ENCODE measurements at places on chromosomes 12 and 14.

- DNase-seq: no peak
- H3K4me3 ChIP-seq: peak overlapping the region; percentile 76
- peak overlapping the region; percentile 95 for H3K27ac ChIP-seq
- no peaks in the 10 kb centered on the region for H3K27me3 ChIP-seq
- H3K4me1 ChIP-seq: peaks cover 28% of the 10 kb centered on the region
- peaks cover 52% of the 10 kb centered on the region for H3K36me3 ChIP-seq
These were observed 547 bp downstream of the ZNF140 start for GRCh38 chr12:133081159-133081780.

DNA sequence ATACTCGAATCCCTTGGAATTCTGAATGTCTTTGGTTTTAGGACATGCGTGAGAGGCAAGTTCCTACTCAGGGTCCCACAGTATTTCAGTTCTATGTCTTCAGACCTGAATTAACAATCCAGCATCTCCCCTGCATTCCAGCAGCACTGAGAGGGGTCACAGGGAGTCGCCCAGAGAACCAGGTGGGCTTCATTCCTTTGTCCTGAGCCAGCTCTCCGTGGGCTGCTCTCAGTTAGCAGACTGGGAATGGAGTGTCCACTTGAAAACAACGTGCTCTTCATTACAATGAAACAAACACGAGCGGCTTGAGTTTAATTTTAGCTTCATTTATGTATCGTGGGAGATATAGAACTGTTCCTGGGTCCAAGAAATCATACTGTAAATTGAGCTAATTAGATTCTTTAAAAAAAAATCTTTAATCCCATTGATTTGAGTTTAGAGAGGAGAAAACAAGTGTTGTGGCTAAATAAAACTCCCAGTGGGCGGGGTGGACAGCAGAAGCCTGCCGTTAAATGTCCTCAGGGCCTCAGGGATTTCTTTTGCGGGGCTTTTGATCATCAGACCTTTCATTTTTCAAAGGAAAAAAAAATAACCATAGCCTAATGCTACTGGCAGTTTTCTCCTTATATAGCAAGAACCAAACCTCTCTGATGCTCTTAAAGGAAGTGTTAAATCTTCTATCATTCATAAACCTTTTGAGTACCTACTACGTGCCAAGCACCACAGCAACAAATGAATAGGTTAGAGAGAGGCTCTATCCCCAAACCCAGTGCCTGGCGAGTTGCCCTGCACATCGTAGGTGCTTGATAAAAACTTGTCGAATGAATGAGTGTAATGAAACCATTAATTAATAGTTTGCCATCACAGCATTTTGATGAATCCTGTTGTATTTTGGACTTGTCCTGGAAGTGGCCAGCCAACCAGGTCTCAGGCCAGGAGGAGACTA is 140.4 kb downstream of the CHST11 start:
- H3K4me3 ChIP-seq: no peak overlapping the region
- no peaks in the 10 kb centered on the region for H3K36me3 ChIP-seq
- peaks cover 39% of the 10 kb centered on the region for H3K4me1 ChIP-seq
- no peak overlapping the region for H3K27ac ChIP-seq
- no peak for DNase-seq

DNA sequence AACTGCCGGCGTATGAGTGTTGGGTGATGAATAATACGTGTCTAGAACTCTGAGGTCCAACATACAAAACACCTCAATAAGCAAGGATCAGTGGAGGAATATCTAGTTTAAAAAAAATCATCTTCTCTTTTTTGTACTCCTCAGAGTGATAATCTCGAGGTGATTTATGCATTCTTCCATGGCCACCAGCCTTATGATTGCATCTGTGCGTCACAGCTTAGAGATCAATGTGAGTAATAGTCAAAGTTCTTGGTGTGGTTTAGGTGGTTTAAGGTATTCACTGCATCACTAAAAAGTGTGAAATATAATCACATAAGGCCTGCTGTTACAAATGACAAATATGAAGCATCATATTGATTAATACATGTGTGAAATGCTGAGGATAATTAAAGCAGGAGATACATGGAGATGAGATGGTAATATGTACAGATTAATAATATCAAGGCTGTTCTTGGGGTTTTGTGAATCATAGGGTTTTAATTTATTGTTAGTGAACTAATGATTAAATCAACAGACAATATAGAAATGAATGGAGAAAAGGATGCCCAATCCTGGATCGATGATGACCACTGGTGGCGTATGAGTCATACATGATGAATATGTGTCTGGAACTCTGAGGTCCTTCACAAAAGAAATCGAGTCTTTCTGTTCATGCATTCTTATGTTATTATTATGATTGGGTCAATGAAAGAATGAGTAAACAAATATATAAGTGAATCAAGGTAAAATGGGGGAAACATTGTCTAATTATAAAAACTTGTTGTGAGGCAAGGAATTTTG is 68.8 kb upstream of the RTL1 start:
- H3K27me3 ChIP-seq: no peaks in the 10 kb centered on the region
- H3K4me1 ChIP-seq: no peaks in the 10 kb centered on the region
- no peaks in the 10 kb centered on the region for H3K36me3 ChIP-seq
- H3K27ac ChIP-seq: no peak overlapping the region
- H3K4me3 ChIP-seq: no peak overlapping the region

DNA sequence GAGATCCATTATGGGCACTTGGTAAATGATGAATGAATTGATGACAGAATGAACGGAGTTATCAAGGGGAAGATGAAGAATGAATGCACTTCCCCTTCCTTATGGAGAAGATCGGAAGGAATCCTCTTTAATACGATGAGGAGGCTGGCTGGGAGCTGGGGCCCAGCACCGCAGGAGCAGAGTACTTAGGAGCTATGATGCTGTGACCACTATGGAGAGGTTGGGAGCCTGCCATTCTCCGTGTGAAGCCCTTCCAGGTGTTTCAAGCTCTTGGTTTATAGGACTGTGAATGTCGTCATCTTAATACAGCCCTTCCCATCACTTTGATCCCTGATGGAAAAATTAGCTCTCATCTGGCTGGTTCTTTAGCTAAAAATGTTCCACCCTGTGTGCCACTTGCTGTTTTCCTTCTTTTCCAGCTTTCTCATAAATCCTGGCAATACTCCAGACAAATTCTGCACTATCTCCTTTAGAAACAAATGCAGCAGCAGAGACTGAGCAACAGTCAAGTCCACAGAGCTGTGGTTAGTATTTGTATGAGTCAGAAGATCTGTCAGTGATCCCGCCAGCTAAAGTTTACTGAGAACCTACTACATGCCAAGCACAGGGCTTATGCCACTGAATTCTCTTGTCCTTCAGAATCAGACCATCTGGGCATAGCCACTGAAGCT is 263.1 kb upstream of the CRY1 start:
- no peak for DNase-seq
- H3K27me3 ChIP-seq: peaks cover 27% of the 10 kb centered on the region
- no peak overlapping the region for H3K27ac ChIP-seq
- no peaks in the 10 kb centered on the region for H3K36me3 ChIP-seq

DNA sequence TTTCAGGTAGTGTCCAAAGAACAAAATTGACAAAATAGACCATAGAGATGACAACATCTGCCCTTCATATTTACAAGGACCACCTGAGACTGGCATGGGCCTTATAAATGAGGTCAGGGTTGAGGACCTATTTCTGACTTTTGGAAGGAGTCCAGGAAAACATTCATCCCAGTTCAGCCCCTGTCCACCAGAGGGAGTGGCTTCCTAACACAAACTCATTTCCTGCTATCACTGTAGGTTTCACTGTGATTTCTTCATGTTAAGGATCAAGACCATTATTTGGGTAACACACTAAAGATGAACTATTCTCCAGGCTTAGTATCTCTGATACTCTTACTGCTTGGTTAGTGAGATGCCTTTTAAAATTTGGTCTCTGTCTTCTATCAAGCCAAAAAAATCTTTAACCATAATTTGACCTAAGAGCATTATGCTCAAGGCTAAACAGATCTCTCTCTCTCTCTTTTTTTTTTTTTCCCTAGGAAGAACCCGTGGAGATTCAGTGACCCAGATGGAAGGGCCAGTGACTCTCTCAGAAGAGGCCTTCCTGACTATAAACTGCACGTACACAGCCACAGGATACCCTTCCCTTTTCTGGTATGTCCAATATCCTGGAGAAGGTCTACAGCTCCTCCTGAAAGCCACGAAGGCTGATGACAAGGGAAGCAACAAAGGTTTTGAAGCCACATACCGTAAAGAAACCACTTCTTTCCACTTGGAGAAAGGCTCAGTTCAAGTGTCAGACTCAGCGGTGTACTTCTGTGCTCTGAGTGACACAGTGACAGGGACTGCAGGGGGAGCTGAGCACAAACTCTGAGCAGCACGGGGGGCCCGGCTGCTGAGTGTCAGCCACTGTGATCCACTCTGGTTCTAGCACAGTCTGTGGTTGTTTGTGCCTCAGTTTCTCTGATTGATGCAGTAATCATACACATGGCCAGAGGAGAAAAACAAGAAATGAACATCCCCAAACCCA is 267.6 kb upstream of the OR4E1 start:
- peak overlapping the region; percentile 27 for H3K27ac ChIP-seq
- H3K27me3 ChIP-seq: no peaks in the 10 kb centered on the region
- no peak overlapping the region for H3K4me3 ChIP-seq
- DNase-seq: no peak
- no peaks in the 10 kb centered on the region for H3K36me3 ChIP-seq

- no peak for DNase-seq
- peaks cover 78% of the 10 kb centered on the region for H3K36me3 ChIP-seq
- no peaks in the 10 kb centered on the region for H3K27me3 ChIP-seq
- peak overlapping the region; percentile 27 for H3K27ac ChIP-seq
These were observed 21.4 kb downstream of the CKB start for GRCh38 chr14:103501041-103501870.

- no peak for DNase-seq
- no peak overlapping the region for H3K27ac ChIP-seq
- H3K4me1 ChIP-seq: no peaks in the 10 kb centered on the region
- no peaks in the 10 kb centered on the region for H3K36me3 ChIP-seq
- no peak overlapping the region for H3K4me3 ChIP-seq
- no peaks in the 10 kb centered on the region for H3K27me3 ChIP-seq
These were observed 47.7 kb downstream of the CIT start for GRCh38 chr12:119829439-119829838.

DNA sequence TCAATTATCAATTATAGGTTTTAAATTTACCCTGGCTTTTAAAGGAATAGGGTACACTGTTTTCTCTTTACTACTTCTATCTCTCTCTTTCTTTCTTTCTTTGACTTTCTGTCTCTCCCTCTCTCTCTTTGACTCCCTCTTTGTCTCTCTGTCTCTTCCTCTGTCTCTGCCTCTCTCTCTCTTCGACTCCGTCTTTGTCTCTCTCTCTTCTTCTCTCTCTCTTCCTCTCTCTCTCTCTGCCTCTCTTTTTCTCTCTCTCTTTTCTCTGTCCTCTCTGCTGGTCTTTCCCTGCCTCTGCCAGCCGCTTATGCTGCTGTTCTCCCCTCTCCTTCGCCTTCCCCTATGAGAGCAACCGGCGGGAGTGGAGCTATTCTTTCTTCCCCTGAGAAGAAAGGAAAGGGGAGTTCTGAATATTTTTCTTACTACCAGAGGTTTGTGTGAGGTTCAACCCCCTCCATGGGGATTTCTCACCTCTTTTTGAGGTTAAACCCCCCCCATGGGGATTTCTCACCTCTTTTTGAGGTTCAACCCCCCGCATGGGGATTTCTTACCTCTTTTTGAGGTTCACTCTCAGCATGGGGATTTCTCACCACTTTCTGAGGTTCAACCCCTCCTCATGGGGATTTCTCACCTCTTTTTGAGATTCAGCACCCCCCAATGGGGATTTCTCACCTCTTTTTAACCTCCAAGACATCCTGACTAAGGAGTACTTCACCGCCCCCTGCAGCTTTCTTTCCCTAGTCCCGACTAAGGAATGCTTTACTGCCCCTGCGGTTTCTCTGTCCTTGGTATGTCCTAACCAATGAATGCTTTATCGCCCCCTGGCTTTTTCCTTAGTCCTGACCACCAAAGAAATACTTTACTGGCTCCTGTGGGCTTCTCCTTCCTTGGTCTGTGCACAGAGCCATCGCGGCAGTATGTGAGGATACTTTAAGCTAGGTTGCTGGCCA is 27.4 kb upstream of the DDHD1 start:
- no peak for DNase-seq
- no peaks in the 10 kb centered on the region for H3K27me3 ChIP-seq
- no peak overlapping the region for H3K27ac ChIP-seq
- H3K4me3 ChIP-seq: no peak overlapping the region

GRCh38 chr14:23365036-23365731 is at the start of gene EFS:
TSS of gene EFS (minus strand) at chr14:23365172. CDS start at chr14:23365025, 147 bp downstream.
- no peaks in the 10 kb centered on the region for H3K36me3 ChIP-seq
- H3K27me3 ChIP-seq: peaks cover 27% of the 10 kb centered on the region
- peaks cover 36% of the 10 kb centered on the region for H3K4me1 ChIP-seq
- DNase-seq: peak; percentile 69
- H3K27ac ChIP-seq: peak within 1 kb of the TSS; percentile 90

GRCh38 chr14:69260861-69261564 is 1.1 kb downstream of the GALNT16 start:
- peak; percentile 50 for DNase-seq
- peak overlapping the region; percentile 83 for H3K4me3 ChIP-seq
- H3K27me3 ChIP-seq: peaks cover 43% of the 10 kb centered on the region
- H3K4me1 ChIP-seq: peaks cover 79% of the 10 kb centered on the region
- peak overlapping the region; percentile 91 for H3K27ac ChIP-seq

DNA sequence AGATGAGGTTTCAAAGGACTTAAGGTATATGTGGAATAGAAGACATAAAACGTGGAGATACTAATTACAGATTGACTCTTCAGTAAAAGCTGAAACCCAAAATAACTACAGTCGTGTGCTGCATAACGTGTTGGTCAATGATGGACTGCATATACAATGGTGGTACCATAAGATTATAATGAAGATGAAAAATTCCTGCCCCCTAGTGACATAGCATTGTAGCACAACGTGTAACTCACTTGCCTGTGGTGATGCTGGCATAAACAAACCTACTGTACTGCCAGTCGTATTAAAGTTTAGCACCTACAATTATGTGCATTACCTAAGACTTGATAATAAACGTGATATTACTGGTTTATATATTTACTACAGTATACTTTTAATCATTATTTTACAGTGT is 150.3 kb downstream of the LRRK2 start:
- no peaks in the 10 kb centered on the region for H3K36me3 ChIP-seq
- H3K4me1 ChIP-seq: no peaks in the 10 kb centered on the region
- no peak for DNase-seq
- no peak overlapping the region for H3K27ac ChIP-seq
- H3K27me3 ChIP-seq: no peaks in the 10 kb centered on the region
- H3K4me3 ChIP-seq: no peak overlapping the region

DNA sequence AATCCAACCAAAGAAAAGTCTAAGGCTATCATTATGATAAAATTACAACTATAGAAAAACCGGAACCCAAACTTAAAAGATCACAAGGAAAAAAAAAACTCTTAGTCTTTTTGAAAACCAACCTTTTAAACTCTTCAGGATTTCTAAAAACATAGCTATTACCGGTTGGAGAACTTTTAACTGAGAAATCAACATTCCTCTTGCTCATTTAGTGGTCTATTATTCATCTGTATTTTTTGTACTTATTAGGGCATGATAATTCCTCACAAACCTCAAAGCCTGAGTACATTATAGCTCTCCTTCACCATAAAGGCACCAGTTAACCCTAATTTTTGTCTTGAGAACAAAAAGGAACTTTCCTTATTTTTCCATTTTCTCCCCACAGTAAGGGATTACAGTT is 10.4 kb downstream of the LUM start:
- no peak overlapping the region for H3K27ac ChIP-seq
- H3K4me1 ChIP-seq: no peaks in the 10 kb centered on the region
- no peak for DNase-seq
- H3K4me3 ChIP-seq: no peak overlapping the region
- H3K27me3 ChIP-seq: no peaks in the 10 kb centered on the region
- H3K36me3 ChIP-seq: no peaks in the 10 kb centered on the region

GRCh38 chr14:61335671-61336275 is 14.4 kb downstream of the PRKCH start:
- peaks cover 67% of the 10 kb centered on the region for H3K4me1 ChIP-seq
- peak overlapping the region; percentile 49 for H3K27ac ChIP-seq
- H3K27me3 ChIP-seq: no peaks in the 10 kb centered on the region
- H3K4me3 ChIP-seq: no peak overlapping the region

Data from left ventricle myocardium inferior (tissue), 1 donor.